ENCODE measurements at places on chromosomes 13 and 19.

DNA sequence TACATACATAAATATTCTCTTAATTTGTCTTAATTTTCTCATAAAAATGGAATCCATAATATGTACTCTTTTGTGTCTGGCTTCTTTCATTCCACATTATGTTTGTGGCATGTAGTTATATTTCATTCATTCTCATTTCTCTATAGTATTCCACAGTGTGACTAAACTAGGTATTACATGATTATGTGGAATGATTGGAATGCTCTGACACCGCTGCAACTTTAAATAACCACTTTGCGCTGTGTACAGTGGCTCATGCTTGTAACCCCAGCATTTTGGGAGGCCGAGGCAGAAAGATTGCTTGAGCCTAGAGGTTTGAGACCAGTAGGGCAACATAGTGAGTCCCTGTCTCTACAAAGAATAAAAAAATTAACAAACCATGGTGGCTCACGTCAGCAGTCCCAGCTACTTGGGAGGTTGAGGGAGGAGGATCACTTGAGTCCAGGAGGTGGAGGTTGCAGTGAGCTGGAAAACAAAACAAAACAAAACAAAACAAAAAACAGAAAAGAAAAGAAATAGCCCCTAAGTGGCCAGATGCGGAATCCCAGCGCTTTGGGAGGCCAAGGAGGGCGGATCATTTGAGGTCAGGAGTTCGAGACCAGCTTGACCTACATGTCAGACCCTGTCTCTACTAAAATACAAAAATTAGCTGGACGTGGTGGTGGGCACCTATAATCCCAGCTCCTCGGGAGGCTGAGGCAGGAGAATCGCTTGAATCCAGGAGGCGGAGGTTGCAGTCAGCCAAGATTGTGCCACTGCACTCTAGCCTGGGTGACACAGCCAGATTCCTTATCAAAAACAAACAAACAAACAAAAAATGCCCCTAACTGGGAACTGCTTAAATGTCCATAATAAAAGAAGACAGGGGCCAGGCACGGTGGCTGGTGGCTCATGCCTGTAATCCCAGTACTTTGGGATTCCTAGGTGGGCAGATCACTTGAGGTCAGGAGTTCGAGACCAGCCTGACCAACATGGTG is 8.0 kb upstream of the SAE1 start:
- DNase-seq: no peak

GRCh38 chr13:21115231-21115630 is 53.8 kb upstream of the LATS2 start:
- DNase-seq: no peak

- no peak for DNase-seq
Measured at GRCh38 chr19:42284591-42285341, 15.7 kb downstream of the CIC start.

DNA sequence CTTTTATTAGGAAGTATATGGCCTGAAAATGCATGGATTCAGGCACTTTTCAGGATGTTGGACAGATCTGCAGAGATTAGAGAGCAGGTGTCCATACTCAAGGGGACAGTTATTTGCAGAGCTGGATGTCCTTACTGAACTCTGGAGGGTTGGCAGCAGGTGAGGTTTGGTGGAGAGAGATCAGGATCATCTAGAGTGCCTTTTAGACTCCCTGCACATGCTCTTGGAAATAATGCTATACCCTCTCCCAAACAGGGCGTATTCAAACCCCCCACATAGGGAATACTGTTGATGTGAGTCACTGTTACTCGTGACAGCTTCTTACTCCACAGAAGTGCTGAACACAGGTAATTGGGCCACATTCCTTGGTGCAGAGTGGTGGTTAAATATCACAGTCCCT is 725.7 kb upstream of the SGCG start:
- no peak for DNase-seq

DNA sequence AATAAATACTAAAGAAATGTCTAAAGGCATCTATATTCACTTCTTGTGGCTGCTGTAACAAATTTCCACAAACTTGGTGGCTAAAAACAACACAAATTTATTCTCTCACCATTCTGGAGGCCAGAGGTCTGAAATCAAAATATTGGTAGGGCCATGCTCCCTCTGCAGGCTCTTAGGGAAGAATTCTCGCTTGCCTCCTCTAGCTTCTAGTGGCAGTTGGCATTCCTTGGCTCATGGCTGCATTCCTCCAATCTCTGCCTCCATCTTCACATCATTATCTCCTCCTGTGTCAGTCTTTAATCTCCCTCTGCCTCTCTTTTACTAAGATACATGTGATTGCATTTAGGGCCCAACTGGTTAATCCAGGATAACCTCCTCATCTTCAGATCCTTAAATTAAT is 54.1 kb upstream of the RFXAP start:
- DNase-seq: peak; percentile 46

- DNase-seq: no peak
Measured at GRCh38 chr19:17487284-17488121, 17.2 kb downstream of the SLC27A1 start.

- no peak for DNase-seq
Measured at GRCh38 chr13:26457212-26457611, 100.3 kb upstream of the WASF3 start.

GRCh38 chr13:106619688-106620555 is 52.0 kb upstream of the ARGLU1 start:
- peak; percentile 78 for DNase-seq

GRCh38 chr19:46297700-46298478 is 1.0 kb downstream of the HIF3A start:
- DNase-seq: peak; percentile 27

DNA sequence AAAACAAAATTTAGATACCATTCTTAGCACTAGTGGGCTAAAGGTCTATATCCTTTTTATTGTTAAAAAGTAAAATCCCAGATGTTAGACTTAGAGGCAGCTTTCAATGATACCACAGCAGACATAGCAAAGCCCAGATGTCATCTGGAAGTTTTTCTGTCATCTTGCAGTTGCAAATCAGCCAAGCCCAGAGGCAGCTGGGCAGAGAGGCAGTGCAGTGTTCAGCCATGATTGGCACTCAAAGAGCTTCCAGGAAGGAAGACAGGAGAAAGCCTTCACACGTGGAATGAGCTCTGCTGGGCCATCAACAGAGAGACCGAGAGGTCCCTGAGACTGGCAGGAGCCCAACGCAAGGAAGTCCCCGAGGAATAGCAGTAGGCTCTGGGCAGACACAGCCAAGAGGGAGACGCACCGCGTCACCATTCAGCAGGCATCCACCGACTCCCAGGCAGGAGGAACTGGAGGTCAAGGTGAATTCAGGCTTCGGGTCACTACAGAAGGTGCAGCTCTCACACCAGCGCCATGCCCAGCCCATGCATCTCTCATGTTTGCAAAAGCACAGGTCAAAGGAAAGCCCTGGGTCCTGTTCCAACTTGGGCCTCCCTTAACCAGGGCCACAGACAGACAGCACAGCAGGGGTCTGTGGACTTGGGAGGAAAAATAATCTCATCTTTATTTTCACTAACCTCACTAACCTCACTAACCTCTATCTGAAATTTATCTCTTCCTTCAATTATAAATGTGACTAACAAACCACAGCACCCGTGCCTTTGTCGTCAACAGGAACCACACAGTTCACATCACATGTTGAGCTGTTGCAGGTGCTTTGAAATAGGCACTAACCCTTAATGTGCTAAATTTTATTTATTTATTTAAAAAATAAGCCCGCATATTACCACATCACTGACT is 54.9 kb downstream of the TUBGCP3 start:
- DNase-seq: no peak

- no peak for DNase-seq
Measured at GRCh38 chr19:29395111-29395733, 130.6 kb upstream of the VSTM2B start.

Data from A673 (cell line).